ENCODE measurements at places on chromosomes 6 and 20.

- DNase-seq = no peak
These were observed 170.3 kb upstream of the PDE7B start for GRCh38 chr6:135680964-135681913.

DNA sequence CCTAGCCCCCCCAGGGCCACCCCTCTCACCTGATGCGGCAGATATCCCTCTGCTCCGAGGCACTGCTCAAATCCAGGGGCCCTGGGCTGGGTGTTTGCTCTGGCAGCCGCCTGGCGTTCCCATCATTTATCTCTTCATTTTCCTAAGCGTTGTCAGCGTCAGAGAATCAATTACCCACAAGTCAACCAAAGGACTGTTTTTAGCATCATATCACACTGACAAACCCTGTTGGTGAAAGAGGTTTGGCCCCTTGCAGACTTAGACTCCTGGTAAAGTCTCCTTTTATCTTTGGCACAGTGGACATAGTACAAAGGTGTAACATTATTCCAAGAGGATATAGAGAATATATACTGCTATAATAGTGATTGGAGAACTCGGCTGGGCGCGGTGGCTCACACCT is at the start of gene GHRH:
GHRH (minus strand) TSS at position 101 of the 400 bp plus-strand sequence. CDS start 4,925 bp downstream, outside the sequence.
- no peak for DNase-seq

DNA sequence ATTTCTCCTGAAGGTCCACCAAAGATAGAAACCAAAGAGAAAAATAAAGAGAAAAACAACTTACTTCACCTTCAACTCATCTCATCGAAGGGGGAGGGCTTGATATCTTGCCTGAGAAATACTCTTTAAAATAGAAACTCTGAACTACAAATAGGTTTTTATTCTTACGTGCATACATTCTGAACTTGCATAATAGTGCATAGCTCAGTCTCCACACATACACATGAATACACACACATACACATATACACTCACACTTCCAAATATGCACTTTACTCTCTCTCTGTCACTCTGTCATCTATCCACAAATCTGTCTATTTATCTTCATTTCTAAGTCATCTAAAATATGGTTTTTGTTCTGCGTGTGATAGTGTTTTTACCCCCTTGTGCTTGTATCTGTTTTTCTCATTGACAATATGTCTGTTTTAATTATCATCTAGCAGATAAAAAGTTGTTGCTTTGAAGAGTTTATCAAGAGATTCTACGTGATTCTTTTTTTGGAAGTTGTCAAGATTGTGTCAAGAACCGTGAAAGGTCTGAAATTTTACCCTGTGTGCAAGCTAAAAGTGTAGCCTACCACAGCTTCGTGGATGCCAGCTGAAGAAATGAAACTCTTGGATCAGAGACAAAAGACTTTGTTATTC is 468.8 kb downstream of the EPM2A start:
- DNase-seq = no peak

DNA sequence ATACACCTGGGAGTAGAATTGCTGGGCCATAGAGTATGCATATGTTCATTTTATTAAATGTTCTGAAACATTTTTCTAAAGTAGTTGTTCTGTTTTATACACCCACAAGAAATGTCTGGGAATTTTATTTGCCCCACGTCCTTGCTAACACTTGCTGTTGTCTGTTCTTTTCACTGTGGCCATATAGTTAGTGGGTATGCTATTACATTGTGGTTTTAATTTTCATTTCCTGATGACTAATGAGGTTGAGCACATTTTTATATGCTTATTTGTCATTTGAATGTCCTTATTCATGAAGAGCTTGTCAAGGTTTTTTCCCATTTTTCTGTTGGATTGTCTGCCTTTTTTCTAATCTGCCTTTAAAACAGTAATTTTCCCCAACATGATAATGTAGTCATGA is 41.5 kb upstream of the TGM3 start:
- no peak for DNase-seq

GRCh38 chr6:169395080-169395805 is 141.6 kb upstream of the THBS2 start:
- no peak for DNase-seq

- no peak for DNase-seq
These were observed 48.9 kb downstream of the CDH22 start for GRCh38 chr20:46259260-46259859.

GRCh38 chr6:80223743-80224212 is 117.3 kb downstream of the BCKDHB start:
- DNase-seq = no peak

DNA sequence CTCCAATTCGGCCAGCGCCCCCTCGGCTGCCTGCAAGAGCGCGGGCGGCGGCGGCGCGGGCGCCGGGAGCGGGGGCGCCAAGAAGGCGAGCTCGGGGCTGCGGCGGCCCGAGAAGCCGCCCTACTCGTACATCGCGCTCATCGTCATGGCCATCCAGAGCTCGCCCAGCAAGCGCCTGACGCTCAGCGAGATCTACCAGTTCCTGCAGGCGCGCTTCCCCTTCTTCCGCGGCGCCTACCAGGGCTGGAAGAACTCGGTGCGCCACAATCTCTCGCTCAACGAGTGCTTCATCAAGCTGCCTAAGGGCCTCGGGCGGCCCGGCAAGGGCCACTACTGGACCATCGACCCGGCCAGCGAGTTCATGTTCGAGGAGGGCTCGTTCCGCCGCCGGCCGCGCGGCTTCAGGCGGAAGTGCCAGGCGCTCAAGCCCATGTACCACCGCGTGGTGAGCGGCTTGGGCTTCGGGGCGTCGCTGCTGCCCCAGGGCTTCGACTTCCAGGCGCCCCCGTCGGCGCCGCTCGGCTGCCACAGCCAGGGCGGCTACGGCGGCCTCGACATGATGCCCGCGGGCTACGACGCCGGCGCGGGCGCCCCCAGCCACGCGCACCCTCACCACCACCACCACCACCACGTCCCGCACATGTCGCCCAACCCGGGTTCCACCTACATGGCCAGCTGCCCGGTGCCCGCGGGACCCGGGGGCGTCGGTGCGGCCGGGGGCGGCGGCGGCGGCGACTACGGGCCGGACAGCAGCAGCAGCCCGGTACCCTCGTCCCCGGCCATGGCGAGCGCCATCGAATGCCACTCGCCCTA is 963 bp downstream of the FOXF2 start:
- DNase-seq = no peak

- no peak for DNase-seq
These were observed 752.8 kb downstream of the CD109 start for GRCh38 chr6:74448850-74449249.

DNA sequence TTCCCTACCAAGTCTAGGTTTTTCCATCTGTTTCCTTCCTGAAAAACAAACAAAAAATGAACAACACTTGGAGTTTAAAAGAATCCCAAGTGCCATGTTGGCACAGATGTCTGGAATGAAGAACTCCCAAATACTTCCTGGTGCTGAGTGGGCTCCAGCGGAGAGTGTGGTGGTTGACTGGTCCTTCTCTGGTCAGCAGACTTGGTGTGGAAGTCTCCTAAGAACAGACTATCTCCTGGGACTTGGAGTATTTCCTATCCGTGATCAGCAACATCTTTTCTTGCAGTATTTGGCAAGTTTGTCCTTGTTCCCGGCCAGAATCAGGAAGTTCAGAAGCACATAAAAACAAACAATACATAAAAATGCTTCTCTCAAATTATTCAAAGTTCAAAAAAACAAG is 154.1 kb downstream of the MTFR2 start:
- no peak for DNase-seq

GRCh38 chr20:12112665-12113064 is 195.0 kb downstream of the BTBD3 start:
- no peak for DNase-seq

- DNase-seq = no peak
These were observed 24.5 kb downstream of the MAP7 start for GRCh38 chr6:136525586-136526195.

- DNase-seq = no peak
These were observed 3.7 kb upstream of the RFPL4B start for GRCh38 chr6:112343390-112343789.

DNA sequence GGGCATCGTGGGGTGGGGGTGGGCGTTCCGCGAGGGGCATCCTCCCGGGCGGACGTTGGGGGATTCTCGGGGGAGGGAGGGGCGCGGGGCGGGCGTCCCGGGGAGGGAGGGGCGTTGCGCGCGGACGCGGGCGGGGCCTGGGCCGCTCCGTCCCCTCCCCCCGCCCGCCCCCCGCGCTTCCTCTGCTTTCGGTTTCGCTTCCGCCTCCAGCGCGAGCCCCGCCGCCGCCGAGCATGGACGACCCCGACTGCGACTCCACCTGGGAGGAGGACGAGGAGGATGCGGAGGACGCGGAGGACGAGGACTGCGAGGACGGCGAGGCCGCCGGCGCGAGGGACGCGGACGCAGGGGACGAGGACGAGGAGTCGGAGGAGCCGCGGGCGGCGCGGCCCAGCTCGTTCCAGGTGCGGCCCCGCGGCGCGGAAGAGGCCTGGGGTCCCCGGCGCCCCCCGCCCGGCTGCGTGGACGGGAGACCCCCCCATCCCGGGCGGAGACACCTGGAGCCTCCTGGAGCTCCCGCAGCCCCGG is at the start of gene OGFR:
OGFR (plus strand) TSS at position 209 of the 528 bp plus-strand sequence; CDS start at position 234, 25 bp downstream.
- DNase-seq = no peak

DNA sequence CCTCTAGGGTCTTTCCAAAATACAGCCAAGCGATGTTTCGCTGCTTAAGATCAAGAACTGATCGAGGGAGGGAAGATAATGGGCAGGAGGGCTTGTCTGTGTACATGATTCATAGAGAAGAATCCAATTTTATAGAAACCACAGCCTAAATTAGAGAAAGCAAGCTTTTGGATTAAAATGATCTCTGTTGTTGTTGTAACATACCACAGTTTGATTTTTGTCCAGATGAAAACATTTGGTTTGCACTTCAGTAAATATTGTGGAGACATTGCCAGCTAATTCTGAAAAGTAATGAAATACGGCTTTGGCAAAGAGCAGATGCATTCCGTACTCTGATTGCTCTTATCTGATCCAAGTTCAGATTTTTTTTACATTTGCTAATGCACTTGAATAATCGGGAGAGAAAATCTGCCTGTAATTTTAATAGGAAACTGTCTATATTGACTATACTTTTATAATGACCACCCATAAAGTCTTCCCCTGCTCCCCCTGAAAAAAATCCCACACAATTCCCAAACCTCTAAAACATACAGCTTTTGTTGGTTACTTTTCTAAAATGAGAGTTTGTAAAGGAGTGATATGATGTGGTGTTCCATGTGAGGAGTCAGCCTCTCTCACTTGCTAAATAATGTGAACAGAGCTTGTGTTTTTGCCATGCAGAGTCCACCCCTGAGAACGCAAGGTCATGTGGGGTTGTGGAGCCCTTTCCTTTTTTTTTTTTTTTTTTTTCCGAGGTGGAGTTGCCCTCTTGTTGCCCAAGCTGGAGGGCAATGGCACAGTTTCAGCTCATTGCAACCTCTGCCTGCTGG is 199.9 kb downstream of the DTNBP1 start:
- no peak for DNase-seq

DNA sequence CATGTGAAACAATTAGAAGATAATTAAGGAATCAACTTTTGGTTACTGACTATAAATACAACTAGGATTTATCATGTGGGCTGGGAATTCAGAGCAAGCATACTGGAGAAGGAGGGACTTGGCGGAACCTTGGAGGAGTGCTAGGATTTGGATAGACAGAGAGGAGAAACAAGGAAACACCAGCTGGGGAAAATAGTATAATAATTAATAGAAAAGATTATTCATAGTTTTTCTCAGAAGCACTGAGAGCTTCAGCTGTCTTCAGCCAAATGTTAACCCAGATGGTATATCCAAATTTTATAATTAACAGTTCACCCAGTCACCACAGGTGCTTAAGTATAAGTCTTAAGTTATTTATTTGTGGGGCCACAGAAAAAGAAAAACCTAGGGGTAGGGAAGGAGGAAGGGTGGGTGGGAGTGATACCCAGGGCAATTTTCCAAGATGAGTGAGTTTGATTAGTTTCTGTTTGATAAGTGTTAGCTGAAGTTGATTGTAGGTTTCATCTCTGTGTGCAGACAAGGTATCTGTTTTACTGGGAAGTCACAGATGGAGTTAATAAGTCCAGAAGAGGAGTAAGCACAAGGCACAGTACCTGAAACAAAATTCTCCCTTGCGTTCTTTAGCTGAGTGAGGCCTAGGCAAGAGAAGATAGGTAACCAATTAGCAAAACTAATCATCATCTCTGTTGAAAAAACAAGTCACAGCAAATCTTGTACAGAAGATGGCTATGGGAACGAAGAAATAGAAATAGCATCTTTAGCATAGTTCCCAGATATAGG is 175.5 kb downstream of the TFAP2B start:
- DNase-seq = no peak

DNA sequence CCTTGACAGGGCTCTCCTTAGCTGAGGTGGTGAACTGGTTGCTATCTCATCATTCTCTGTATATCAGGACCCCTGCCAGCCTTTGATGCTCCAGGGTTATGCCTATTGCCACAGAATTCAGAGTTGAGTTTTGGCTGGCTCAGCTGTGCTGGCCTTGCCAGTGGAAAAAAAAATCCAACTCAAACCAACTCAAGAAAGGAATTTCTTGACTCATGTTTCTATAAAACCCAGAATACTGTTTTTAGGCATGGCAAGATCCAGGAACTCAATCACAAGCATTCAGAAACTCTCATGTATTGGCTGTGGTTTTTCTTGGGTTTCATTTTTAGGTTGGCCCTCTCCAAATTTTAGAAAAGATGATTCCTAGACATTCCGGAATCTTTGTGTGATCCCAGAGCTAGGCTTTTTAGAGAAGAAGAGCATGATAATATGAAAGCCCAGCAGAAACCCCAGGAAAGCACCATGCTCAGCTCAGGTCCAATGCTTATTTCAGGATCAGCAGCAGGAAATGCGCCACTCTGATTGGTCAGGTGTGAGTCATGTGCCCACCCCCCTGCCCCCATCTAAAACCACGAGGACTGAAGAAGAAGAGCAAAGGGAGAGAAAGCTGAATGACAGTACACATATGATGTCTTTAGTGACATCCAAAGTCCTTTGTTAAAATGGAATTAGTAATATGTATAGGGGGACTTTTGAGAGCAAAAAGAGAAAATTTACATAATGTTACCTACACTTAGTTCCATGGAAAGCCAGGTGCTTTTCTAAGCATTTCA is 122.9 kb downstream of the RNF144B start:
- DNase-seq = no peak

GRCh38 chr6:38935051-38935450 is 113.5 kb upstream of the GLP1R start:
- DNase-seq = no peak

GRCh38 chr6:36114798-36115408 is 15.4 kb upstream of the MAPK13 start:
- no peak for DNase-seq

- DNase-seq = no peak
These were observed 223.7 kb downstream of the NKAIN2 start for GRCh38 chr6:124027392-124027791.

DNA sequence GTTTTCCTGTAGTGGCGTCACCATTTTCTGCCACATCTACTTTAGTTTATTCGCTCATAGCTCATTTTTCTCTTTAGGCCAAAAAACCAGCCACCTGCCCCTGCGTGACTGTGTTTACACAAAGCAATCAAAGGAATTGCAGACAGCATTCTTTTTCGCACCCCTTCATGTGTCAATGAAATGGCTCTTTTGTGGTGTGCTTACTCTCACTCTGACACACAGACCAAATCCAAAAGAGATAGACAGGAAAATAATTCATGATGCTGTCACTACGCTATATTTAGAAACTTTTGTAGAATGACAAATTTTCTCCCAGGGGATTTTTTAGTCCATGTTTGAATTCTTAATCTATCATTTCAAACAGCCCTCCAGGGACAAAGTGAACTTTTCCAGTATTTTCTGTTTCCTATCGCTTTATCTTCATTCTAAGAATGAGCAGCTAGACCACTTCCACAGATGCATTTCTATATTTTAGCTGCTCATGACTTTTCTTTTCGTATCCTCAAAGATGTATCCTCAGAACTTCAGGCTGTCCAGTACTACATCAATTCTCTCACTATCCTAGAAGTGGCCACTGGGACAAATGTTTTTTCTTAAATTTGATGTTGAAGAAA is 37.9 kb upstream of the KHDRBS2 start:
- no peak for DNase-seq

GRCh38 chr20:39633689-39634088 is 671.5 kb downstream of the DHX35 start:
- DNase-seq = no peak
